ENCODE measurements at places on chromosomes 3 and 15. TPM values are rescaled to one million over a fixed set of nuclear protein-coding genes. Genes with fewer than 3 reads are reported as not detected.

DNA sequence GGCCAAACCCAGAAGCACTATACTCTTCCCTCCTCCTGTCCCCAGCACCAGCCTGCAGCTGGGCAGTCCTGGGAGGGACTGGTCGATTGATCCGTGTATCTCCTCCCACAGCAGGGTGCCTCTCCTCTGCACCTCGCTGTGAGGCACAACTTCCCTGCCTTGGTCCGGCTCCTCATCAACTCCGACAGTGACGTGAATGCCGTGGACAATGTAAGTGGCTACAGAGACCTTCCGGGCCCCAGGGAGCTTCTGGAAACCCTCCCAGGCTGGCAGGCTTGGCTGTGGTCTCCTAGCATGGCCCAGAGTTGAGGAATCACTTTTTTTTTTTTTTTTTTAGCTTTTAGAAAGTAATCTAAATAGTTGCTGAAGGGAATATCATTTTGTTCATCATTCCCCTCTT lies 30.7 kb downstream of the ANKDD1A start:
- no peak for DNase-seq

DNA sequence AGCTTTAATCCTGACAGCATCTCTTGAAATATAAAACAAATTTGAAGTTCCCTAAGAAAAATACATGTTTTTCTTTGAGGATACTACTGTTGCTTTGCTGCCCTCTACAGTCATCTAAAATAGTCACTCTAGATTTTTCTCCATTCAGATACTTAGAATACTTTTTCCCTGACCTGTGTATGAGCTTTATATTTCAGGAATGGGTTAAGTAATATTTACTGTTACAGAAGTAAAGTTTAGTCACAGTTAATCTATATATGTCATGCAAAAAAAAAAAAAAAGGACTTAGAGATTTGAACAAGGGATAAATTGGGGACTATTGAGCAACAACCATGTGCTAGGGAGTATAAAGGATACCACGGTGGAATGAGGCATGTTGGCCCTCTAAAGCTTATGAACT lies 8.8 kb downstream of the NECTIN3 start:
- DNase-seq = no peak

DNA sequence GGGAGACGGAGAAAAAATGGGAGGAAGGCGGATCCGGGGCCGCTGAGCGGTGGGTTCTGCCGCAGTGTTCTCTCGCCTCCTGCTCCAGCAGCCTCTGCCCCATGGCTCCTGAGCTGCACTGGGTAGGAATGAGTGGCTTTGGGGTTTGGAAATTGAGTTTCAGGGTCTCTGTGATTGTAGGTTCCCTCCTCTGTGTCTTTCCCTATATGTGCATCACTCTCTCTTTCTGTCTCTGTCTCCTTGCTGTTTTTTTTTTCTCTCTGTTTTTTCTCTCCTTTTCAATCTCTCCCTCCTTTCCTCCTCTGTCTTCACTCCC lies 1.9 kb downstream of the GRM7 start:
- DNase-seq = no peak

DNA sequence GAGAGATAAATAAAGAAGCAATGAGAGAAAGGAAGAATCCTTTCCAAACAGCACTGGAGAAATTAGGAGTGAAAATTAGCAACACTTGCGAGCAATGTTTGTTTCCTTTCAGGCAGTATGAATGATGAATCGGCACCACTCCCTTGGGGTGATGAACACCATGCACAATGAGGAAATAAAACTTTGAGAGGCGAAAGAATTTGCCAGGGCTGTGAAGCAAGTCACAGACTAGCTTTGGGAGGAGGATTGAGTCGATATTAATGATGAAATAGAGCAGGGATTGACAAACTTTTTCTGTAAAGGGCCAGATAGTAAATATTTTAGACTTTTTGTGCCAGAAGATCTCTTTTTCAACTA lies 237.7 kb downstream of the AGBL1 start:
- DNase-seq = no peak

GRCh38 chr3:46909535-46910161 lies 32.1 kb downstream of the PTH1R start:
- DNase-seq = peak; percentile 90

DNA sequence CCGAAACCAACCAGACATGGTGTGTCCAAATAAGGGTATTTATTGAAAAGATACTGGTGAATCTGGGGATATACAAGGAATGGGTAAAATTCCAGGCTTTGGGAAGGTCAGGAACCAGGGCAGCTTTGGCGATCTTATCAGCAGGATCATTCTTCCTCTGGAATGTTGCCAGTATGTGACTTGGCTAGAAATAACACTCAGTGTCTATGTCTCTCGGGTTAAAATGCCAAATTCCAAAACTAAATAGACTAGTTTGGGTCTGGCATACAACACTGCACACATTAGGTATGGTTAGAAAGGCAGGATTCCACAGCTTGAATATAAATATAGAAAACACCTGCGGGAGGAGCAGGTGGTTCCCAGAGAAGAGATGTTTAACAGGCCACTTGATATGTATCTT lies 220.2 kb upstream of the CD96 start:
- no peak for DNase-seq

DNA sequence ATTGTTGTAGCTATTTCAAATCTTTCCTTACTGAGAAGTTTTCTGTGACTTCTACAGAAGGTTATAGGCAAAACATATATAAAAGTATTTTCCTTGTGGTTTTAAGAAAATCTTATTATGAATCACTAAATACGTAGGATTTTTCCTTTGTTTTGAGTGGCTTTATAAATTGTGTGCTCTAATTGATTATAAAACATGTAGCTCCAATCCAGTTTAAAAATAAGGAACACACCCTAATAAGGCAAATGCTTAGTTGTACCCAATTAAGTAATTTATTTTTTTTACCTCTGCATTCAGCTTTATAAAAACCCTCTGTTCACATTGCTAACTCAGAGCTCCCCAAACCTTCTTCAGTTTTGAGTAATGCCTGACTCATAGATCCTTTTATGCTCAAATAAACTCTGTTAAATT lies 408.0 kb downstream of the NAALADL2 start:
- DNase-seq = no peak

GRCh38 chr15:81752546-81752942 lies 293.3 kb downstream of the MEX3B start:
- DNase-seq = no peak

GRCh38 chr3:52469001-52469400 lies 13.6 kb downstream of the NISCH start:
- DNase-seq = peak; percentile 16

- no peak for DNase-seq
Measured at GRCh38 chr3:6089780-6090179, 771.1 kb upstream of the GRM7 start.

GRCh38 chr15:60853109-60853508 lies 374.2 kb upstream of the ICE2 start:
- DNase-seq = no peak

DNA sequence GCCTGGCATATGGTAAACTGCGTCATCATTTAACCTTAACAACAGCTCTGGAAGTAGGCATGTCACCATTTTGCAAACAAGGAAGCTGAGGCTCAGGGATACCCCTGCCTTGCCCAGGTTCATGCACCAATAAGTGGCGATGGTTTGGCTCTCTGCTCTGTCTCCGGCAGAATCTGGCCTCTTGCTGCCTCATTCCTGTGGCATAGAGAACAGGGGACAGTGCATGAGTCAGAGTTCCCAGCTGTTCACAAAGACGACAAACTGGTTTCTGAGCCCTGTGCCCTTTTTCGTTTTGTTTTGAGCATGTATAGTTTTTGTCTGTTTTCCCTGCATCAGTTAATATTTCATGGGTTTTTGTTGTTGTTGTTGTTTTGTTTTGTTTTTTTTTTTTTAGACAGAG lies 236.8 kb downstream of the OPA1 start:
- DNase-seq = no peak

DNA sequence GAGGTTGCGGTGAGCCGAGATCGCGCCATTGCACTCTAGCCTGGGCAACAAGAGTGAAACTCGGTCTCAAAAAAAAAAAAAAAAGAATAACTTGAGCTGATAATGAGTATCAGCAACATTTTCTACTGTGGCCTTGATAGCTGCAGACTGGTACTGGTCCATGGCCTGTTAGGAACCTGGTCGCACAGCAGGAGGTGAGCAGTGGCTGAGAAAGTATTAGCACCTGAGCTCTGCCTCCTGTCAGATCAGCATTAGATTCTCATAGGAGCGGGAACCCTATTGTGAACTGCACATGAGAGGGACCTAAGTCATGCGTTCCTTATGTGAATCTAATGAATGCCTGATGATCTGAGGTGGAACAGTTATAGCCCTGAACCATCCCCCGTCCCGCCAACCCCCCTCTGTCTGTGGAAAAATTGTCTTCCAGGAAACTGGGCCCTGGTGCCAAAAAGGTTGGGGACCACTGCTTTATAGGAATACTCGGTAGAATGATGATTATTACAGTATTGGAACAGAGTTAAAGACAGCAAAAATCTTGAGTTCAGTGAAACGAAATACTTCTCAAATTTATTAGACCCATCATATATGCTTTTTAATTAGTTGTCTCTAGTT lies 126.0 kb downstream of the ZNF609 start:
- DNase-seq = no peak

DNA sequence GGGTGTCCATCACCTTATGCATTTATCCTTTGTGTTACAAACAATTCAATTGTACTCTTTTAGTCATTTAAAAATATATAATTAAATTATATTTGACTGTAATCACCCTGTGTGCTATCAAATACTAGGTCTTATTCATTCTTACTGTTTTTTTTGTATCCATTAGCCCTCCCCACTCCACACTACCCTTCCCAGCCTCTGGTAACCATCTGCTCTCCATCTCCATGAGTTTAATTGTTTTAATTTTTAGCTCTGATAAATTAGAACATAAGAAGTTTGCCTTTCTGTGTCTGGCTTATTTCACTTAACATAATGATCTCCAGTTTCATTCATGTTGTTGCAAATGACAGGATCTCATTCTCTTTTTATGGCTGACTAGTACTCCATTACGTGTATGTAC lies 16.8 kb downstream of the C3orf20 start:
- no peak for DNase-seq

DNA sequence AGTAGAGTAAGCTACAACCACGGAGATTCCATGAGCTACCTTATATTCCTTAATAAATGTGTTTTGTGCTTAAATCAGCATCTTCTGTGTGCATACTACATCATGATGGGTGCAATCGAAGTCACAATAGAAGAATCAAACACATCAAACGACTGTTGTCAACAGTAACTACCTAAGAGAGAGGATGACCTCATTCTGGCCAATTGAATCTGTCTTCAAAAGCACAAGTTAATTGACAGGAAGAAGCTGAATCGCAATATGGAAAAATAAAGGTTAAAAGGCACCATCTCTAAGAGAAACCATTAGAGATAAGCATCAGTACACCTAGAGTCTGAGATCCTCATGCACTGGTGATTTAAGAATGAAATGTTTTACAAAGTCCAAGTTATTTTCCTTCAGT lies 39.0 kb downstream of the CD200R1L start:
- DNase-seq = no peak

DNA sequence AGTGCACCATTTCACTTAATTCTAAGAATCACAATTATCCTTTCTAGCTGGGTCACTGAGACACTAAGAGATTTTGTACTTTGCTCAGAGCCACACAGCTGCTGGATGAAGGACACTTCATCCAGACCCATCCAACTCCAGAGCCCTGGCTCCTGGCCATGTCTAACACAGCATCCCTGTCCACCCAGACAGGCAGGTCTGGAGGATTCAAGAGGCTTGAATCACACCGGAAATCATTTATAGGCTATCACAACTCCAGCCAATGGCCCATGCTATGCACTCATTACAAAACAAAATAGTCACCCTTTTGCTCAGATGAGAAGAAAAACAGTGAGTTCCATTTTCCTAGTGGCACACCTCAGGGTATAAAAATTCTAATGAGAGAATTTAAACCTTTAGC lies 198.2 kb upstream of the LMCD1 start:
- DNase-seq = no peak

Gene SV2B
- 0.07 TPM for total RNA-seq

Gene NUDT16
- 16.9 TPM for total RNA-seq

Gene CPN2
- not detected for total RNA-seq

Gene LRRC31
- not detected for total RNA-seq

Measured in H9 (cell line).